ENCODE measurements at places on chromosomes 2 and 18. TPM values are rescaled to one million over a fixed set of nuclear protein-coding genes. Genes with fewer than 3 reads are reported as not detected.

Gene FRZB
- 10.0 TPM for polyA plus RNA-seq

Gene HOXD12
- 0.62 TPM for polyA plus RNA-seq

Gene GATA6
- polyA plus RNA-seq = 9.9 TPM

Gene NOL4
- 3.3 TPM for polyA plus RNA-seq

Gene MAP3K19
- polyA plus RNA-seq = 0.42 TPM

Gene RNU2-63P
- polyA plus RNA-seq = not detected

Gene SH3RF3
- polyA plus RNA-seq = 4.2 TPM

Gene CNRIP1
- 19.0 TPM for polyA plus RNA-seq

Data from renal cortex interstitium (tissue), 15 donors.